ENCODE measurements at places on chromosomes 6 and 20.

DNA sequence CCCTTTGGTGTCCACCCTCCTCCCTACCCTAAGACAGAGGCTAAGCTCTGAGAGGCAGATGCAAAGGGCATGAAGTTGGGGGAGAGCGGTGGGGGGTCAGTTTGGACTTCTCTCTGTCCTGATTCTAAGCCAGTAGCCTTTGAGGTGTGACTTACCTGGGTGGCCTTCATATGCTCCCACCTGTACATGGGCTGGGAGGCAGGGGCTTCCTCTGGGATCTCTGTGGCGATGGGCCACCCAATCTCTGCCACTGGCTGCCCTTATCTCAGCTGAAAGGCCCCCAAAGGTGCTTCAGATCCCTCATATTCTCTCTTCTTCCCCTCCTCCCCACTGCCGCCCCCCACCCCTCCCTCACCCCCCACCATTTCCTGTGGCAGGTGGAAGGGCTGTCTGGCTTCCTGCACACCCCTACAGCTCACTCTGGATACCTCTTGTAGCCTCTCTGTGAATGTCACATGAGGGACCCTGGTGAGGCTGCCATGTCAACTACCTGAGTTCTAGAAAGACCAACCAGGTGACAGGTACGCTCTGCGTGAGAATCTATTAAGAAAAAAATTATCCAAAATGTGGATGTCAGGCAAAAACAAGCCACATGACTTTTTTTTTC is 34.0 kb downstream of the PNLDC1 start:
- no peak for DNase-seq

DNA sequence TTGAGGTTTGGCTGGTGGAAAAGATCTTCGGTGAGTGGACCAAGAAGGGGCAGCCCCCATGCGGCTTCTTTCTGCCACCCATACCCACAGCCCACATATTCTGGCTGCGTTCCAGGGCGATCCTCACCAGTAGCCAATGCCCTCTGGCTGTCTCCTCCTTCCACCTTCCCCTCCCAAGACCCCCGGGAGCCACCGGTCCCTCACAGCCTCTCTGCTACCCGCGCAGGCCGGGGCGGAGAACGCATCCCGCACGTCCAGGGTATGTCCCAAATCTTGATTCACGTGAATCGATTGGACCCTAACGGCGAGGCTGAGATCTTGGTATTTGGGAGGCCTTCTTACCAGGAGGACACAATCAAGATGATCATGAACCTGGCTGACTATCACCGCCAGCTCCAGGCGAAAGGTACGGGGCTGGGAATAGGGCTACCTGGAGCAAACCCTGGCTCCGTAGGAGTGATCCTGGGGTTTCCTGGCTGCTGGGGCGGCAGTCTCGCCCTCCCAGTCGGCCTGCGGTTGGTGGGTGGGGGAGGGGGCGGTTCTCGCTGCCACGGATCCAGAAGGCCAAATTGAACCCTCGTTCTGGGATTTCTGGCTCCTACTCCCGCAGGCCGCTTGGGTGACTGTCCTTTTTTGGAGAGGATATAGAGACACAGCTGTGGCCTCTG is 545 bp downstream of the KHDC3L start:
- DNase-seq: no peak

- DNase-seq: no peak
Measured at GRCh38 chr6:53048431-53049195, 16.6 kb upstream of the FBXO9 start.

GRCh38 chr6:25995507-25995906 is 32.9 kb downstream of the TRIM38 start:
- DNase-seq: no peak

DNA sequence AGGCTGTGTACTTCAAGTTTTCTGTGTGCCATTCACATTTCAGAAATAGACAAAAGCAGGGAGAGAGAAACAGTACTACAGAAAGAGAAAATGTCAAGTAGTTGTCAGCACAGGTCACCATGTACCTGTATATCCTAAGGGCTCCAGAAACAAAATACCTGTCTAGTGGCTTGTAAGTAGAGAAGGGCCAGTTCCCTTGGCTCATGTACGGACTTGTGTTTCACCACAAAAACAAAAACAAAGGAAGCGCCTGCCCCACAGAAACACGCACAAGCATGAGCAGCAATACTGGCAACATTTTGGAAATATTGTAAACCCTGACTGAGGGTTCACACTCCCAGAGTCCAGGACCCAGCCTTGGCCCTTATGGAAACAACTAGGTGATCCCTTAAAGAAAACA is 44.3 kb downstream of the CNKSR3 start:
- DNase-seq: no peak

DNA sequence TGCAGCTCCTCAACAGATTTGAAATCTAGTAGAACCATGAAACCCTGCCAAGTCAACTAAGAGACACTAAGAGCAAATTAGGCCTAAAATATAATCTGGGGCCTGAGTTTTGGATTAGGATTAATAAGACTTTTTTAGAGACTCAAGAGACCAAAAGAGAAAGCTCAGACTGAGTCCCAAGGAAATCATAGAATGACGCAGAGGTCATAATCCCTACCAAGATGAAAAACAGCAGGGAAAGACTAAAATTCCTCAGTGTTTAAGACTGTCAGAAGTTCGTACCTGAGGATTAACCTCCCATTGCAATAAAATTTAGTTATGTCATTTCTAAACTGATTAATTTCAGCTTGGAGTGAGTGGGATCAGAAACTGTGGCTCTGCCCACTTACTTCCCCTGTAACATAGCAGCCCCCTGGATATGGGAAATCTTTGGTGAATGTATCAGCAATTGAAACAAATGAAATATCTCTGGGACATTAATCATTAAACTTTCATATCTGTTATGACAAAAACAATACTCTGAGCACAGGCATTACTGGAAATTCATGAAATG is 200.3 kb downstream of the EDN1 start:
- no peak for DNase-seq

GRCh38 chr20:19022118-19022575 is 190.3 kb upstream of the SLC24A3 start:
- no peak for DNase-seq

DNA sequence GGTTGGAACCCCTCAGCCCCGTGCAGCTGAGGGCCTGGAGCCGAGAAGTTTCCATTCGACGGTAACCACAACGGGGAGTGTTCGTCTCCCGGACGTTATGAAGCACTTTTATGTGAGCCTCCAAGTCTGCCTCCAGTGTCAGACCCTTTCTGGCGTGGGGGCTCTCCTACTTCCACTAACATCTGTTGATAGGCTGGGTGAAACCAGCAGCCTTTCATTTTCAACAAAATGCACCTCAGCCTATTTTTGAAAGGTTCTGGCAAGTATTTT is 257.4 kb downstream of the THBS2 start:
- DNase-seq: no peak

DNA sequence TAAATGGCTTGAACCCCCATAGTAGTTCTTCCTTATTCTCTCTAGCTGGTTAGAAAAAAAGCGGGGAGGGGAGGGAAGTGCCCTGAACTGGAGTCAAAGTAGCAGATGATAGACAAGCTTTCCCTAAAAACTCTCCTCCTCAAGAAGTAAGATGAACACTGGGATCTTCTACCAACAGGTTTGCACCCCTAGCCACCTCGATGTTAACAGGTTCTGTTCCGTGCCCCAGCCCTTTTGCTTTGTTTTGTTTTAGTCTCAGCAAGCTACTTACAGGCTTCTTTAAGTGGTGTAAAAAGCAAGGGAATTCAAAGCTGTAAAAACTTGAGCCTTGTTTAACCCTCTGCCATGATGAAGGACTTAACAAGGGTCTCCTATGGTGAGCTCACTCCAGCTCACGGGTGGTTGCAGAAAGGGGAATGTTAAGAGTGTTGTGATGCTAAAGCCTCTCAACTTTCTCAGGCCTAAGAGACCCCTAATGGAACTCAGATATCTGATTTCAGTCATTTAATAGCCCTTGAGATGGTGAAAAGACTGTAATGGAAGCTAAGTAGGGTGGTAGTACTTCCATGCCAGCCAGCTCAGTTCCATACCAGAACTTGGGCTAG is 106.0 kb downstream of the FOXO3 start:
- DNase-seq: no peak

DNA sequence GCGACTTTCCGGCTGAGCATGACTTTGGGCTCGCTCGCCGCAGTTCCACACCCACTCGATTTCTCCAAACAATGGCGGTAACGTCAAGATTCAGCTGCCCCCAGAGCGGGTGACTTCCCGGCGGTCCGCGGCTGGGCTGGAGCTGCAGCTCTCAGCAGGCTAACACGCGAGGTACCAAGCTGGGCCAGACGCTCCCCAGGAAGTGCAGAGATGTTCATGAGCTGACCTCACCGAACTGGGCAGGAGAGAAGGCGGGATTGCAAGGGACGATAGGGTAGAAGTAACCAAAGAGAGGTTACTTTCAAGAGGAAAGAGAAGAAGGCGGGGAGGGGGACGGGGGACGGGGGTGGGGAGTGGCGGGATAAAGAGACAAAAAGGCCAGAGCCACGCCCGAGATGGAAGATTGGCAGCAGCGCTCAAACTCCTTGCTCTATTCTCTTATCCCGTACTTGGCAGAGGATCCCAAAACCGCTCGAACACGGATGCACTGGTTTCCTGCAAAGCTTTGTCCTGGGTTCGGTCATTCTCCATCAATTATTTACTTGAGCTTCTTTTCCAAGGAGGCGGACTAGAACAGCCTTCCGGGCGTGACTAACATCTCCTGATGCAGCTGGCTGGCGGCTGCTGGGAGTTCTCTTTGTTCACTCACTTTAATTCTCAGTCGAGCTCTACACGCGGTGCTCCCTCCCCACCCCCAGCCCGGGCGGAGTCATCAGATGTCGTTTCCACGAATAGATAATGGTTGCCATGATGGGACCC is at the start of gene MTCL3:
MTCL3 (minus strand) TSS at position 626 of the 759 bp plus-strand sequence.
- peak; percentile 97 for DNase-seq

DNA sequence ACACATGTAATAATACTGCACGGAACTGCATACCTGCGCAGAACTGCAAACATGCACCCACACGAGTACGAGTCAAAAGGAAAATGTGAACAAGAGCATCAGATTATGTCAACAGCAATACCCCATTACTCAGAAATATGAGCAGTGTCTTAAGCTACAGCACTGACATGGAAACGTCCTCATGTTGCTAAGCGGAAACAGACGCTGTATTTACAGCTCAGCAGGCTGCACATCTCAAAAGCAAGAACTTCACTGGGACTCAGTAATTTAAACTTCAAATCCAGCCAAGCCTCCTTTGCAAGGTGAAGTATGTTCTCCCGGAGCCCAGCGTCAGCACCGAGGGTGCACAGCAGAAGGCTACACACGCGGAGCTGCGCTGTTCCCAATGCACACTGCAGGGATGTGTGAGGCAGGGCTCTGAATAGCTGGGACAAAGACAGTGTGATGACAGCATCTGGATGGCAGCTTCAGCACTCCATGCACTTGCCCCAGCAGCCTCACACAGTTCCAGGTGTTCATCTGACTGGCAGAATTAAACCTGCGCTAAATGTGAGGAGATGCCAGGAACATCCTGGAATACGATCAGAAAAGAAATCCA is 202.8 kb downstream of the WDR27 start:
- no peak for DNase-seq

DNA sequence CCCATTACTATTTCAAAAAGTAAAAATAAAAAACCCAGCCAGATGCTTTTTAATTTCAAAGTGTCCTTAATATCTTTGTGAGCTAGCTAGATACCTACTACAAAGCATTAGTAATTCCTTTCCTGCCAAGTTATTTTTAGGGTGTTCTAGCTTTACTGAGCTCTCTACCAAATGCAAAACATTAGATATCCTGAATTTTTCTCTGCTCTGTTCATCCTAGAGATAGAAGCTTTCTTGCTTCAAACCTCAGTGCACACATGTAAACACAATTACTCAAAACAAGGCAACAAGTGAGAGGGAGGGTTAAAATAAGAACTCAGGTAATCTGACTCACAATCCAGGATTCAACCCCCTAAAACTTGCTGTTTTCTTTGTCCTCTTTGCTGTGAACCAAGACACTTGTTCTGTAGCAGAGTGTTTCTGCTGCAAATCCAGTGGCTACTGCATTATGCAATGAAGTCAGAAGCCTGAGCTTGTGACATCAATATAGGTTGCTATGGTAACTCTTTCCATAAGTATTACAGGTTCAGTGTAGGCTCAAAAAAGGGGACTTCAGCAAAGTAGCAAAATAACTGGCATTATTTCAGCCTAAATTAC is 72.6 kb upstream of the STXBP5 start:
- no peak for DNase-seq

DNA sequence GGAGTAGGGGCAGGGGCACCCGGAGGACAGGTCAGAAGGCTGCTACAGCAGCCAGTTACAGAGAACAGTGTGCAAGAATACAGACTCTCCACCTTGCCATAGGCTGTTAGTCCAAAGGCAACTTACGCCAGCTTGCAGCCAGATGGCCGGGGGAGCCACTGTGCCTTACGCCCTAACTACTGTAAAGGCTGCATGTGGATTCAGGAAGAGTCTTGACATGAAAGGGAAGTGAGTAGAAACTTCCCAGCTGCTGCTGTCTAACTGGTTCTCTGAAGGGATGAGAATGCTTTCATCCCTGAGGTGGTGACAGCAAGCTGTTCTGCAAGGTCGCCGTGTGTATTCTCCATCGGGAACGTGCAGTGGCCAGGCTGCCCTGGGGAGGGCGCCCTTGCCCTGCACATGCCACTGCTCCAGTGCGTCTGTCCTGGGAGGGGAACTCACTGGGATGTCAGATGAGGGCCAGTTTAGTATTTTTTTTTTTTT is 46.1 kb downstream of the LYRM4 start:
- no peak for DNase-seq

DNA sequence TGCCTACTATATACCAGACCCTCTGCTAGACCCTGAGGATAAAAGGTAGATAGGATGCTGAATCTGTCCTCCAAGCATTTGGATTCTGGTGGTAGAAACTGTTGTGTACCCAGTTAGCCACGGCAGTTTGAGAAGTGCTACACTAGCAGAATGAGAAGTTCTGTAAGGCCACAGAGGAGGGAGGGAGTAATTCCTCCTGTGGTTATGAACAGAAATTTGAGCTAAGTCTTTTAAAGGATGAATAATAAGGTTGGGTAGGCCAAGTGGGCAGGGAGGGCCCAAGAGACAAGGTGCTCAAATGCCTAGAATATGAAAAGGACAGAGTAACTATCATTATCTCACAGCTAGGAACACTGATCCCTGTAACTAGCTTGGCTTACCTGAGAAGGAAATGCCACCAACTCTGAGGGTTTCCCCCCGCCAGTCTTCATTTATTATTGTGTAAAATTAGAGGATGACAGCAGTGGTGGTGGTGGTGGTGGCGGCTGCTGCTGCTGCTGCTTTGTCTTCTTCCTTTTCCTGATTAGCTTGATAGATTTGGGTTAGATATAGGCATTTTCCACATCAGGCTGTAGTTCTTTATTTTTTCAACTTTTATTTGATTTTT is 243.3 kb downstream of the PRL start:
- DNase-seq: no peak

GRCh38 chr20:60062431-60063047 is 104.3 kb downstream of the CDH26 start:
- no peak for DNase-seq

- no peak for DNase-seq
Measured at GRCh38 chr6:110495949-110496348, 19.5 kb upstream of the SLC22A16 start.

- no peak for DNase-seq
Measured at GRCh38 chr6:149423964-149424440, 23.9 kb downstream of the SUMO4 start.

DNA sequence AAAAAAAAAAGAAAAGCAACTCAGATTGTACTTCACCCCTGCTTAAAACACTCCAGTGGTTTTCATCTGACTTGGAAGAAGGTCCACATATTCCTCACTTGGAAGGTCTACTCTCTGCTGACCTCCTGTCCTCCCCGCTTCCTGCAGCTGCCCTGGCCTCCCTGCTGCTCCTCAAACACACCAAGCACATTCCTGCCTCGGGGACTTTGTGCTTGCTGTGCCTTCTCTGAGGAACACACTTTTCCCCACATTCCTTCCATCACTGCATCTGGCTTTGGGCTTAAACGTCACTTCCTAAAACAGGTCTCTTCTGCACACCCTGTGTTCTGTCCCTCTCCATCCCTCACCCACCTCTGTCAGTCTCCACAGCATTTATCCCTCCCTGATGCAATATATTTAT is 4.9 kb upstream of the PDYN start:
- no peak for DNase-seq

Data from NCI-H446 treated with DMSO at 0.1 percent for 48 hours (cell line).